ENCODE measurements at places on chromosomes 16 and 17.

GRCh38 chr17:11330006-11330405 lies 89.0 kb downstream of the SHISA6 start:
- no peak for DNase-seq

DNA sequence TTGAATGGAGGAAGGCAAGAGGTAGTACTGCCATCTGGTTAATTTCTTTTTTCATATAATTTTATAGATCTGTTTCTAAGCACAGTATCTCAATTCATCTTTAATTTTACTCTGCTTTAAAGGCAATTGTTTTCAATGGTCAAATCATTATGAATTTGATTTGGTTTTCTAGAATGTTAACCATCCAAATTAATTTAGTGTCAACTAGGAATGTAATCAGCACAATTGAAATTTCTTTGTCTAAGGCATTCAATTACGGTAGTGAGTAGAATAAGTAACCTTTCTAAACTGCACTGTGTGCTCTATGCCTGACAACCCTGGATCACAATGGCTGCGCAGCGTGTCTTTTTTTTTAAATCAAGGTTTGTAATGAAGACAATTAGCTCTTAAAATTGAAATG lies 44.3 kb downstream of the CACNG1 start:
- DNase-seq: no peak

- DNase-seq: no peak
These were observed 25.1 kb upstream of the ADGRG1 start for GRCh38 chr16:57603115-57604024.

GRCh38 chr16:88924834-88925539 lies 52.0 kb downstream of the CBFA2T3 start:
- peak; percentile 93 for DNase-seq

GRCh38 chr17:47776330-47777197 lies 43.5 kb downstream of the TBX21 start:
- DNase-seq: peak; percentile 71

DNA sequence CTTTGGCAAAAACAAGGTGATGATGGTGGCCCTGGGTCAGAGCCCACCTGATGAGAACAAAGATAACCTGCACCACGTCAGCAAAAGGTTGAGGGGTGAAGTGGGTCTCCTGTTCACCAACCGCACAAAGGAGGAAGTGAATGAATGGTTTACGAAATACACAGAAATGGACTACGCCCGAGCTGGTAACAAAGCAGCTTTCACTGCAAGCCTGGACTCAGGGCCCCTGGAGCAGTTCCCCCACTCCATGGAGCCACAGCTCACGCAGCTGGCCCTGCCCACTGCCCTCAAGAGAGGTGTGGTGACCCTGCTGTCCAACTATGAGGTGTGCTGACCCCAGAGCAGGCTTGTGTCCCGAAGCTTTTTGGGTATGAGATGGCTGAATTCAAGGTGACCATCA lies 29.7 kb upstream of the DLX4 start:
- DNase-seq: no peak

GRCh38 chr16:9082422-9082821 lies 9.0 kb upstream of the HAPSTR1 start:
- no peak for DNase-seq

DNA sequence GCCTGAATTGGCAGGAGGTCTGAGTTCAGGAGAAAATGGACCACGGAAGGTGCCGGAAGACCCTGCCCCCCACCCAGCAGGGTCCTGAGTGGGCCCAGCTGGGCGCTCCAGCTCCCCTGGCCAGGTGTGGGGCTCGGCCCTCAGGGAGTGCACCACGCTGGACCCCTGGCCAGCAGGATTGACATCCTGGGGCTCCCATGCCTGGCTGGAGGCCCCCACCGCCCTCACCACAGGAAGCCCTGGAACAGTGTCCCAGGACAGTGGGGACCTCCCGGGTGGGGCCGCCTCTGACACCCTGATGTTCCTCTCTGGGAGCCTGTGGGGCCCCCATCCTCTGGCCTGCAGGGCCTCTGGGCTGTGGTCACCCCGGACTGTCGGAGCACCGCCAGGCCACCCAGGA lies 28.1 kb upstream of the CACNA1H start:
- no peak for DNase-seq

DNA sequence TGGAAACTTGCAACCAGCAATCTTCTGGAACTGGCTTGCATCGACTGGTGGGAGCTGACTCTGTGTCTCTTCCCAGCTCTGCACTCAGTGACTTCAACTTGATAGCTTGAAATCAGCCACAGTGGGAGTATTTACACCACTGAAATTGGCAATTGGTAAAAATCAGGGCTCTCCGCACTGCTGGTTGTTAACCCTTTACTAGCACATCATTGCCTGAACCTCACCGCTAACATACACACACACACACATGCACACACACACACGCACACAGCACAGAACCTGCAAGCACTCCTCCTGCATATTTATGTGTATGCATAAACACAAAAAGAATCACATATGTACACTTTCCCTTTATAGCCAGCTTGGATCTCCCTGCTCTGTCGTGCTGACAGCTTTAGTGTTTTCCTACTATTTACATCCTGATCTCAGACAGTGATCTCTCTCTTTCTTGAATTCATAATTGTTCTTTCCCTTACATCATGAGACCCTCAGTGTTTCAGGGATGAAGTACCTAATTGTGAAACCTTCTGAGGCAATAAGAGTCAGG lies 7.9 kb upstream of the TMIGD1 start:
- DNase-seq: no peak

GRCh38 chr17:29071303-29071702 lies 28.4 kb downstream of the PIPOX start:
- no peak for DNase-seq

- peak; percentile 56 for DNase-seq
These were observed 537 bp downstream of the CNOT1 start for GRCh38 chr16:58628845-58629732.

DNA sequence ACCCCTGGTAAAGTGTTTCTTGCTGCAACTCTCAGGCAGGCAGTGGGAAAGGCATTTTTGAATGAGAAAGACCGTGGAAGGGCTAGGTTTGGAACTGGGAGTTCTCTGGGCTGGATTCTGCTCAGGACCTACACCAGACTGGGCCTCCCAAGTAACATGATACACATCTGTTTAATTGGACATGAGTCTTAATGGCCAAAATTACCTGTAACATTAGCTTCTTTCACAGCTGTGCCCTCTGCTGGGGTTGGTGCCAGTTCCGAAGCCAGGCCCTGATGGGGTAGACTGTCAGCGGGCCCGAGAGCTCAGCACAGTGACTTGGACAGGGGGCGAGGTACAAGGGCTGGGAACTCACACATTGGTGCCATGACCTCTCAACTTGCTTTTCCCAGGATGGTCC lies 118.9 kb upstream of the IRX3 start:
- DNase-seq: no peak

DNA sequence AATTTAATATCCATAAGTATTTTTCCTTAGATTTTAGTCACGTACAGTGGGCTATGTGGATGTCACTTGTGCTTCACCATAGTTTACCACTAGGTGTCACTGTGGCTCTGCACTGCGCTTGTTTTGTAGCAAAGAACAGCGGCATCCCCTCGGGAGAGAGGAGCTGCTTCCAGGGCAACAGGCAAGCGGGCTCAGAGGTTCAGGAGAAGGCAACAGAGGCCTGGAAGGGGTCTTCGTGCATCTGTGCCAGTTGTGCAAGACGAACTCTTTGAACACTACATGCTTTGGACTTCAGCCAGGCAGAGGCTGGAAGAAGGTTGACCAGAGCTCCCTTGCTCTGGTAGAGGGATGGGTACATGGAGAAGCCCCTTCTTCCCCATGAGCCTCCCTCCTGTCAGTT lies 20.6 kb downstream of the CYB561 start:
- peak; percentile 88 for DNase-seq

GRCh38 chr17:19646788-19647696 lies 1.5 kb upstream of the ALDH3A2 start:
- DNase-seq: peak; percentile 50

DNA sequence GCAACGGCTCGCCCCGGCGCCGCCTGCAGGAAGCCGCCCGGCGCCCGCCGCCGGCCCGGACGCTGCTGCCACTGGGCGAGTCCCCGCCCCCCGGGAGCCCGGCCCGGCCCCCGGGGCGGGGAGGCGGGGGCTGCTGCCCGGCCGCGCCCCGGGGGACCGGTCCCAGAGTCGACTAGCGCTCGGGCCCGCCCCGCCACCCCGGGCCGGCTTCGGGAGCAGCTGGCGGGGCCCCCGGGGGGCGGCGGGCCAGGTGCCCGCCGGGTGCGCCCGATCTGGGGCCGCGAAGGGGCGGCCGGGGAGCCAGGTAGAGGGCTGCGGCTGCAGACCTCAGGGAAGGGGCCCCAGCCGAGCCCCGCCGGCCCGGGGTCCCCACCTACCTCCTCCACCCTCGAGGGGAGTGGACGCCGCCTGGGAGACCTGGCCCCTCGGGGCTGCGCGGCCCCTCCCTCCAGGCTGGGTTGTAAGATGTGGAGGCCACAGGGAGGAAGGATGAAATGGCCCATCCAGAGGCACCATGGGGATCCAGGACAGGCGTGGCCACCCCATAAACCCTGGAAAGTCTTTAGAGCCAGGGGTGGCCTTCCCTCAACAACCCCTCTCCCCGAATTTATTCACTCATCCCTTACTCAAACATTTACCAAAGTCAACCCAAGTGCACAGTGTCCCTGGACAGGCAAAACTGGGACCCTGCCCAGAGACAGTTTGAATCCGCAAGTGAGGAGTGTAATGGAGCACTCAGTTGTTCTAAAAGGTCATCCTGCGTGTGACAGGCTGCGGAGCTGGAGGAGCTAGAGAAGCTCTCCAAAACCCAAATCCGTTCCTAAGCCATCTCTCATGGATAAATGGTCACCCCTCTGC lies at the start of gene CDYL2:
TSS of gene CDYL2 (minus strand) at position 73 of the 858 bp plus-strand sequence. CDS start 425 bp downstream, outside the sequence.
- DNase-seq: peak; percentile 46

GRCh38 chr16:82987767-82988166 lies 361.0 kb downstream of the CDH13 start:
- DNase-seq: peak; percentile 16

DNA sequence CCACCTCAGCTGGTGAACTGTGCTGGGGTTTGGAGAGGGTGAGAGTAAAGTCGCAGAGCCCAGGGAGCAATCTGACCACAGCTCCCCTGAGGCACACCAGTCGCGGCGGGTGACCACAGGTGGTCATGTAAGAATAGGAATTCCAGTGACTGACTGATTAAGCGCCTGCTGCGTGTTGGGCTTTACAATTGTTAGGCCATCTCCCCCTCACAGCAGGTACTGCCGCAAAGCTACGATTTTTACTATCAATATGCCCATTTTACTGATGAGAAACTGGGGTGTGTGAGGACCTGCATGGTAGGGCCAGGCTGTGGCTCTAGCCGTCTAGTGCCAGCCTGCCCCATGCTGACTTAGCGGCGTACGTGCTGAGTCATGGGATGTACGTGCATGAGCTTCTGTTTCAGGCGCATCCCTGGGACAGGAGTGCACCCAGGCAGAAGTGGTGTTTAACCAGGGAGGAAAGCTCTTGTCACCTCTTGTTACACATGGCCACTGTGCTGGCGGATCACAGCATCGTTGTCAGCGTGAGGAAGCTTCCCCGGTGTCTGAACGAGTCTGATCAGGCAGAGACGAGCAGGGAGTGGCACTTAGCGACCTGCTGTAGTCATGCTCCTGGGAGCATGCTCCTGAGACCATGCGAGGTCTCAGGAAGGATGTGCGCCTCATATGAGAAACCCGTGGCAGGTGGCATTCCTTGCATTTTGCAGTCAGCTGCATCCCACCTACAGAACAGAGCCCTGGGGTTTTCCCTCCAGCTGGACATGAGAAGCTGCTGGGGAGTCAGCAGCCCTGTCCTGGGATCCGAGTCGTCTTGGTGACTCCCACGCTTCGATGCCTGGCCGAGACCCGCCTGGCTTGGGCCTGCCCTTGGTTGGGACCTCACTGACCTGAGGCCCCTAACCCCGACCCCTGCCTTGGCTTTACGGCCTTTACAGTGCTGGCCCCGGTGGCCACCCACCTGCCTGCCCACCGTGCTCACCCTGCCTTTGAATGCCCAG lies 163.7 kb upstream of the CHMP6 start:
- DNase-seq: no peak

DNA sequence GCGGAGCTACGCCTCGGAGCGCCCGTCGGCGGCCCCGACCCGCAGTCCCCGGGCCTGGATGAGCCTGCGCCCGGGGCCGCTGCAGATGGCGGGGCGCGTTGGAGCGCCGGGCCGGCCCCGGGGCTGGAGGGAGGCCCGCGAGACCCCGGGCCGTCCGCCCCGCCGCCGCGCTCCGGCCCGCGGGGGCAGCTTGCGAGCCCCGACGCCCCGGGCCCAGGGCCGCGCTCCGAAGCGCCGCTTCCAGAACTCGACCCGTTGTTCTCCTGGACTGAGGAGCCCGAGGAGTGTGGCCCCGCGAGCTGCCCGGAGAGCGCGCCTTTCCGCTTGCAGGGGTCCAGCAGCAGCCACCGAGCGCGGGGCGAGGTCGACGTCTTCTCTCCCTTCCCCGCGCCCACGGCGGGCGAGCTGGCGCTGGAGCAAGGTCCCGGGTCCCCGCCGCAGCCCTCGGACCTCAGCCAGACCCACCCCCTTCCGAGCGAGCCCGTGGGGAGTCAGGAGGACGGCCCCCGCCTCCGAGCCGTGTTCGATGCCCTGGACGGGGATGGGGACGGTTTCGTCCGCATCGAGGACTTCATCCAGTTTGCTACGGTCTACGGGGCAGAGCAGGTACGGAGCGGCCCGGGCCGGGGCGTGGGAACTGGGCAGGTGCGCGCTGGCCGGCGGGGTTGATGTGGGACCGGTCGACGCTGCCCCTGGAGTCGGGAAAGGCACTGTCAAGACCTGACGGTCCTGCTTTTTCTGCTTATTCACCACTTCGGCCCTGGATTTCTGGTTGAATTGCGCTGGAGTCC lies 861 bp downstream of the RAB11FIP3 start:
- peak; percentile 38 for DNase-seq

GRCh38 chr17:74042744-74043486 lies 160.6 kb upstream of the RPL38 start:
- DNase-seq: peak; percentile 67

GRCh38 chr16:79598348-79599181 lies 2.0 kb downstream of the MAF start:
- DNase-seq: no peak

DNA sequence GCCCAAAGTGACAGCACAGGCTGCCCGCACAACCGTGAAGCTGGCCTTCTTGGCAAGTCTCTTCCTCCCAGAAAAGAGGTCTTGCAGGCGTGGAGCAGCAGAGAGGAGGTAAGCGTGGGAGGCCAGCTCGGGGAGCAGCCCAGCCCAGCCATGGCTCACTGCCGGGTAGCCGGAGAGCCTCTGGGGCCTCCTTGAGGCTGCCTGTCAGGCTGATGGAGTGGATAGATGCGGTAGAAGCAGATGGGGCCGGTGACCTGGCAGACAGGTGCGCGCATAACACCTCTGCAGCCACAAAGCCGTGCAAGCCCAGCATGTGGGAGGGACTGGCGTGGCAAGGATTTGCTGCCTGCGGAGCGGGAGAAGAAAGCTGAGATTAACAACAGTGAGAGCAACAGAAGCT lies 17.1 kb upstream of the DOK4 start:
- no peak for DNase-seq

GRCh38 chr16:48223490-48223889 lies 20.6 kb upstream of the LONP2 start:
- DNase-seq: no peak

- DNase-seq: no peak
These were observed 3.9 kb upstream of the FSCN2 start for GRCh38 chr17:81524039-81524864.

- no peak for DNase-seq
These were observed 217.2 kb downstream of the SNX29 start for GRCh38 chr16:12193692-12194091.

GRCh38 chr17:44909681-44910144 lies 5.6 kb downstream of the GFAP start:
- DNase-seq: peak; percentile 98

- DNase-seq: peak; percentile 39
These were observed 6.2 kb upstream of the ZFHX3 start for GRCh38 chr16:73054125-73054484.

GRCh38 chr17:2174468-2175293 lies 119.8 kb downstream of the HIC1 start:
- DNase-seq: peak; percentile 90

GRCh38 chr16:3215601-3216262 lies 19.2 kb downstream of the ZNF200 start:
- DNase-seq: no peak
